ENCODE measurements at places on chromosomes 7 and 10. TPM values are rescaled to one million over a fixed set of nuclear protein-coding genes. Genes with fewer than 3 reads are reported as not detected.
A peak's percentile ranks its signal among the peaks of the same experiment; 100 is the strongest.

GRCh38 chr10:3625959-3626751, 158.9 kb downstream of the KLF6 start:
- no peaks in the 10 kb centered on the region for H3K36me3 ChIP-seq
- no peak overlapping the region for H3K4me3 ChIP-seq
- no peaks in the 10 kb centered on the region for H3K27me3 ChIP-seq

DNA sequence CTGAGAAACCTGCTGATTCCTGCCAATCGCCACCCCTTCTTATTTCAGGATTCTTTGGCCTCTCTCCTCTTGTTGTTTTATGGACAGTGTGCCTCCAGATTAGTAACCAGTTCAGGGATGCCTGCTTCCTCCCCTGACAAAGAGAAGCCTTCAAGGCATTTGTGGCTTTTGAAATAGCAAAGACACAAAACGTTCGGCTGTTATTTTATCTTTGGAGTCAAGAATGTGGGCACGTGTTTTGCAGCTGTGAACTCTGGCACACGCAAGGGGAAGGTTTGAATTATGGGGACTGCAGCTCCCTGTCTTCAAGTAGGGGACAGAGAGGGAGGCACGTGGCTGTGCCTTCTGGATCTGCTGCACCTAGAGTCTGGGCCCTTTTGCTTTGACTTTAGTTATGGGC, 157.9 kb upstream of the GRB10 start:
- DNase-seq: no peak
- H3K4me1 ChIP-seq: no peaks in the 10 kb centered on the region
- H3K27me3 ChIP-seq: no peaks in the 10 kb centered on the region
- no peak overlapping the region for H3K27ac ChIP-seq

GRCh38 chr7:102061981-102062390, 224.7 kb upstream of the SH2B2 start:
- H3K4me3 ChIP-seq: no peak overlapping the region
- DNase-seq: peak; percentile 25

DNA sequence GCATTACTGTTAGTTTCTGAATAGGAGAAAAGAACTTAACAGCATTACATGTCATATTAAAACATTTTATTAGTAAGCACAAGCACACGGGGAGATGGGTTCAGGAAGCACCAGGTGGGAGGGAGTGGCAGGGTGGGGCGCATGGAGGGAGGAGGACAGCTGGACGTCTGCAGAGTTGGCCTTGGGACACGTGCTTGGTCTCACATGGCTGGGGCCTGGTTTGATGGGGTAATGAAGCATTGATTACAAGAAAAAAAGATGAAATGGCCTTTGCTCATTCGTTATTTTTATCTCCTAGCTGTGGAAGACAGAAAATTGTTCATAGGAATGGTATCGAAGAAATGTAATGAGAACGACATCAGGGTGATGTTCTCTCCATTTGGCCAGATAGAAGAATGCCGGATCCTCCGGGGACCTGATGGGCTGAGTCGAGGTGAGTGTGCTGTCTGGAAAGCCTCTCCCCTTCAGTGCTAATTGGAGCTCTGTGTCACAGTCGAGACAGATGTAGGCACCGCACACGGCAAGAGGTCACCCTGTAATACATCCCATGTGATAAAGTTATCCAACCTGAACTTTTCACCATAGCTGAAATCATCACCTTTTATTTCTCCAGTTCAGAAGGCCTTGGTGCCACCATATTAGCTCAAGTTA, 239.9 kb downstream of the CELF2 start:
- no peak overlapping the region for H3K27ac ChIP-seq
- no peaks in the 10 kb centered on the region for H3K27me3 ChIP-seq
- H3K36me3 ChIP-seq: no peaks in the 10 kb centered on the region
- H3K4me1 ChIP-seq: no peaks in the 10 kb centered on the region
- no peak overlapping the region for H3K4me3 ChIP-seq

Gene PHYHIPL
- 39.3 TPM for total RNA-seq

Gene WDR37
- total RNA-seq: 15.2 TPM

Gene KCNH2
- total RNA-seq: 8.4 TPM

Gene FOXI2
- not detected for total RNA-seq

Data from hepatocyte (in vitro differentiated cells).